ENCODE measurements at places on chromosomes 5 and 9. TPM values are rescaled to one million over a fixed set of nuclear protein-coding genes. Genes with fewer than 3 reads are reported as not detected.

SLC4A9 gene
- total RNA-seq: not detected

GOLPH3 gene
- total RNA-seq: 72.5 TPM

PTGES gene
- not detected for total RNA-seq

PCDHB10 gene
- total RNA-seq: not detected

GFI1B gene
- total RNA-seq: not detected

DMRT3 gene
- total RNA-seq: not detected

DNA sequence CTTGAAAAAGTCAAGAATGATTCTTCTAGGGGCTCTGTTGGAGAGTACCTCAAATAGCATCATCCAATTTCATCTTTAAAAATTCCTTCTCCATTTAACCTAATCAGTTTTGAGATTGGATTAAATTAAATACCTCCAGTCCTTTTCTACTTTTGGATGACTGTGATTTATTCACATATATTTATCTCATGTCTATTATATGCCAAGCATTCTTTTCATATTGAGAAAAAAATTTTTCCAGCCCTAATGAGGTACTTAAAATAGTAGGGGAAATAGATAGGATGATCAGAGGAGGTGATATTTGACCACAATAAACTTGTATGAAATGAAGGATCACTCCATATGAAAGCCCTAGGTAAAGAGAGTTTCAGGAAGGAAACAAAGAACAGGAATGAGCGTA lies 250.1 kb downstream of the MAT2B start:
- no peak for DNase-seq

DNA sequence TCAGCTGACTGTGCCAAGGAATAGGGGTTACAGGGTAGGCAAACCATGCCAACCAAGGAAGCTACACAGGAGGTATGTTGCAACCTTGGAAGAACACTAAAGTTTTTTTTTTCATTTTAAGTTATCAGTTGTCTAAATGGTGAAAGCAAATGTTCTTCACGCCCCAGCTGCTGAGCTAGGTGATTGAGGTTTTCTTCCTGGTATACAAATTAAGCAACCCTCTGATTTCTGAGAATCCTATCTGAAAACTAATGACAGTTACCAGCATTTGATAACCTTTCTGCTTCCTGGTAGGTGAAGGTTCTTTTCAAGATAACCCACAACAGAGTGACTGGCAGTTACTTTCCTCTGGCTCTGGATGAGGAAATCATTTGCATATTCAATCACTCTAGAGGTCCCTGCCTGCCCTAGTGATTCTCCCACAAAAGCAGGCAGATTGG lies 194.9 kb downstream of the ATP10B start:
- DNase-seq: no peak

DNA sequence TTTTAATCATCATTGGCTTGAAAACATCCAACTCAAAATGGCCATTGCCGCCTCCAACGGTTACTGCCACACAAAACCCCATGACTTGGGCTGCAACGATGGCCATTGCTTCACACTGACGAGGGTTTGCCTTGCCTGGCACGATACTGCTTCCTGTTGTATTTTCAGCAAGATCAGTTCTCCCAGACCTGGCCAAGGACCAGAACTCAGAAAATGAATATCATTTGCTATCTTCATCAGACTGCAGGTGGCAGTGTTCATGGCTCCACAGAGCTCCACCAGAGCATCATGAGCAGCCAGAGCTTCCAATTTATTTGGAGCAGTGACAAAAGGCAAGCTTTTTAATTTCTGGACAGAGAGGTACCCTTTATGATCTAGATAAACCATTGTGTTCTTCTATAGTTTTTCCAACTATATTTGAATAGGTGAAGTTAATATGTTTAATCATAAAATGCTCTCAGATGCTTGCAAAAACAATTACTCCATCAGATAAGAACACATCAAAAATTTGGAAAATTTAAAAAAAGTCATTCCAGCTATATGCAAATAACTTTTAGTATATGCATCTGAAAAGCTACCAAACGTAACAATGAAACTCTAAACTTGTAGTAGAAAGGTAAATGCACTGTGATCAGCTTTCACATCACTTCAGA lies 10.4 kb downstream of the AMACR start:
- no peak for DNase-seq

DNA sequence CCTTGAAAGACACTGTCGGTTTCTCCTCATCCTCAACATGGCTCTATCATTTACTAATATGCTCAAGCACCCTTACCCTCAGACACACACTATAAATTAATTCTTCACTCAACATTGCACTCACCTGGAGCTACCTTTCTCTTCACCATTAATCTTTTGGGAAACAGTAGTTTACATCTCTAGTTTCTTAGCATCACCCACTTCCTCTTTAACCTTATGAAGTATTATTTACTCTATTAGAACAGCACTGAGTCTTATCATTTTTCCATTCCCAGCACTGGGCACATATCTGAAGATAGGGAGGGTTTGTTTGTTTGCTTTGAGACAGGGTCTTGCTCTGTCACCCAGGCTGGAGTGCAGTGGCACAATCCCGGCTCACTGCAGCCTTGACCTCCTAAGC lies 213.5 kb downstream of the SMARCA2 start:
- no peak for DNase-seq

DNA sequence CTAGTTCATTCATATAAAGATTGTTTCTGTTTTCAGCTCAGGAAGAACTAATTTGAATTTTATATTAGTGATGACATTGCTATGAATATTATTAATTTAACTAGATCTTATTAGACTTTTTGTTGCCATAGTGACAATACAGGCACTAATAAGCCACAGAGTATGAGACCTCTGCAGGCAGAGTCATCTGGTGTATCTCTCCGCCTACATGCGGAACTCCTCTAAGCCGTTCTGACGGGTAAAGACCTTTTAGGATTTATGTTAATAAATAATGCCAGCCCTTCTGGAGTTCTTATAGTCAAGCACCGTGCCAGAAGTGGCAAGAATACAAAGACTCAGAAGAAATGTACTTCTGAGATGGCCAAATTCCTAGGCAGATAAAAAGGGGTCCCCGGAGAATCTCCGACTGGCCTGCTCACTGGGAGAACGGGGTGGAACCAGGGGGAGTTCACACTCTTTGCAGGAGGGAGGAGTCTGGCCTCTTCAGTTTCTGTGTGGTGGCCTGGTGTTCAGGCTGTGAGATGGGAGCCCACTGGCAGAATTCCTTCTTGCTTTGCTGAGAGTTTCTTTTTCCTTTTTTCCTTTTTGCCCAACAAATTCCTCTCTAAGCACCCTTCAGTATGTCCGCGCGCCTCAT lies 85.1 kb upstream of the IL12B start:
- no peak for DNase-seq

- no peak for DNase-seq
Measured at GRCh38 chr9:90940280-90940679, 138.7 kb downstream of the SYK start.

DNA sequence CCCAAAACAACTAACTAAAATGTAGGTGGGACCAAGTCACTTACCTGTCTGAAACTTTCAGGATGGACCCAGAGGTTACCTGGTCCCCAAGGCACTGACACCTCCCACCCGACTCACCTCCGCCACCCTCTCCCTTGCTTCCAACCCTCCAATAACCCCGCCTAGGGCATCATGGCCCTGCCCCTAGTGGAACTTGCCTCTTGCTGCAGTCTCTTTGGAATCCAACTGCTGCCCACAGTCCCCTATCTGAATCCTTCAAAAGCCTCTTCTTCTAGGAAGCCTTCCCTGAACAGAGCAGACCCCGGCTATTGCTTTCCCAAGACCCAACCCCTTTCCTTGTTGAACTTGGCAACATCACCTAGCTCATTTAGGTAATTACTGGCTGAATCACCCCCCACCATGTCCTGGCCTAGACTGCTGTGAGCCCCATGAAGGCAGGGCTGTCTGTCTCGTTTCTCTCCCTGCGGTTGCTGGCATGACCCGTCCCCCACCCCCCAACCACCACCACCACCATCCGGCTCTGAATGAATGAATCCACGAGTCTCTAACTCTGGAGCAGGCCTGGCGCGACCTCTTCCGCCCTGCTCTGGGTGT lies 9.4 kb downstream of the CRB2 start:
- DNase-seq: no peak

DNA sequence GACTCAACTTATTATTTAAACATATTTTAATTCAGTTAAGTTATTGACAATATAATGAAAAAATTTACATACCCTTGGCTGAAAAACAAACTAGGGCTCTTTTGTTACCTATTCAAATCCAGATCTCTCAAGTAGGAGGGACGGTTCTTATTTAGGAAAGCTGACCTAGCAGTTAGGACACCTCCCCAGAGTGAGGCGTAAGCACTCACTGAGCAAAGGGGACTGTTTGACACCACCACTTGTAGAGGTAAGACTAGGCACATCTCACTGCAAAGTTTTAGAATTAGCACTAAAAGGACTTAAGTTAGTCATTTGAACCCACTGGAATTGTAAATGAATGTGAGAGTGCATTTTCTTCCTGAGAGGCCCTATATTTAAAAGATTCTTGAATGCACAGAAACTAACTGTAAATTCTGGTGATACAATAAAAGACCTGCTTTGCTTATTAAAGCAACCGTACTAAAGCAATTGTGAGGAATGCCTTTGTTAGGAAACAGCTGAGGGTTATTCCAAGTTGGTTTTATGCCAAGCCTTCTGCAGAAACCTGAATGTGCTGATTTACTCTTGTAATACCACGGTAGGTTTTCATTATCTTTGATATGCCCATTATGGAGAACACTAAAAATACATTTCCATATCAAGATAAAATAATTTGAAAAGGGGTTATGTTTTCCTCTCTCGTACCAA lies 16.2 kb downstream of the HACD4 start:
- DNase-seq: no peak

DNA sequence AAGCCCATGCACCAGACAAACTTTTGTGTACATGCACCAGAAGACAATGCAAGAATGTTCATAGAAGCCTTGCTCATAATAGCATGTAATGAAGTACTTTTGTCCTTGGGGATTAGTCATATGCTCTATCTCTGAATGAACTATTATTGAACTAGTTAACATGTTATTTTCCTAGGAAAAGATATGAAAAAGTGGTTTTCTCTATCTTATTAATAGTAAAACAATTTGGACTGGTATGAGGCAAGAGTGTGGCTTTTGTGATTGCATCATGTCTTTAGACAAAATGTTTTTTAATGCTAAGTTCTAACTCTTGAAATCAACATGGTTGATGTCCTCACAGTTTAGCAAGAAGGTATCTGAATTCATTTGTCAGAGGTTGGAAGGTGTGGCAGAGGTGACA lies 55.7 kb upstream of the SPDL1 start:
- no peak for DNase-seq

DNA sequence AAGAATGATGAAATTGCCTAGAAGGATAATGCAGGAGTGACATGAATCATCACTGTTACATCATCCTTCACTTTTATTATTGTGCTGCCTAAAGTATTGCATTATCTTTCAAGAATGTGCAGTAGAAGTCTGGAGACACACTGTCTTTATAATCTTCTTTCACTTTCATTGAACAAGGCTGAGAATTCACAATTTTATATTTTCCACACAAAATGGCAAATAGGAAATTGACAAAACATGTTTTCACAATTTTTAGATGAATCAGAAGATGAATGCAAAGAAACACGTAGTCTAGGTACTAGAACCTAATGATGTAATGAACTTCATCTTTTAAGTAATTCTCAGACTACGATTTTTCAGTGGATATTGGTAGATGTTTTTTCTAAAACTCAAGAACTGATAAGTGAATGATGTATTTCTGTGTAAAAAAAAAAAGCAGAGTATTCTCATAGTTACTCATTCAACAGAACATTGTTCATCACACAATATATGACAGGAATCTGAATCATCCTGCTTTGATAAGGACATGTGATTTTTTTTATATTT lies 131.5 kb upstream of the GRHPR start:
- DNase-seq: no peak

DNA sequence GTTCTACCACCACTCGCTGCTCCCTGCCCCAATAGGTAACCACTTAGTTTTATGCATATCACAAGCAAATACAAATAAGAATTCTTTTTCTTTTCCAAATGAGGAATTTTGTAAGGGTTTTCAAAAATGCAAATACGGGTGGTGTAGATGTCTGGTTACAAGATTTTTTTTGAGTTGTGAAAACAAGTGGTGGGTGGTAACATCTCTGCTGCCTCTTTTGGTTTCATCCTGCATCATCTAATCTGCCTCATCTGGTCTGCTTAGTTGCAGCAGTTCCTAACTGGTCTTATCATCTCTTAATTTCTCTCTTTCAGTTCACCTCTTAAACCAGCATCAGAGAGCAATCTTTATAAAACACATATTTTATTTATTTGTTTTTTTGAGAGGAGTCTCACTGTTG lies 5.3 kb downstream of the NFX1 start:
- no peak for DNase-seq

DNA sequence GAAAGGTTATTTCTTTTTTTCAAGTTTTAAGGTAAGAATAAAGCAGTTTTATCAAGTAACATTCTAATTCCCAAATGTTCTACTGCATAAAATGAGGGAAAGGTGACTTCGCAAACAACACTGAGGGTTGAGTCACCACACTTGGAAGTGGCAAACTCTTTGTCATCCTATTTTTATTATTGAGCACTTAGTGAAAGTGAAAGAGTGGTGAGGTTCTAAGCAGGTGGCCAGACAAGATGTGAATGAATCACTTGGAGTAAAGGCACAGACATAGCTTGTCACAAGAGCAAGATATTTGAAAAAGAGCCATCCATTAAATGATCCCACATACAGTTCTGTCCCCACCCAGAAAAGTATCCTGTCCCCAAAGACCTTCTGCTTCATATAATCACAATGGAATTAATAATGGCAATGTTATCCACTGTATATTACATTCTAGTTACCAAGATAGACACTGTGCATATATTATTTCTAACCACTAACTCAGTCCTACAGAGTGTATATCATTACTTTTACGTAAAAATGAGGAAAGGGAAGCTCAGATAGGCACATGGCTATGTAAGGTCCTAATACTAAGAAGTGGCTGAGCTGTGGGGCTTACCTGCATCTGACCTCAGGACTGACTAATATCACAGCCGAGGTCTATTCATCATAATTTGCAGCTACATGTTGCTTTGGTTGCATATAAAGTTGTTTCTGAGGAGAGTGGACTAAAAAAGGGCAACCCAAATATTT lies 730.4 kb upstream of the MEF2C start:
- DNase-seq: no peak

DNA sequence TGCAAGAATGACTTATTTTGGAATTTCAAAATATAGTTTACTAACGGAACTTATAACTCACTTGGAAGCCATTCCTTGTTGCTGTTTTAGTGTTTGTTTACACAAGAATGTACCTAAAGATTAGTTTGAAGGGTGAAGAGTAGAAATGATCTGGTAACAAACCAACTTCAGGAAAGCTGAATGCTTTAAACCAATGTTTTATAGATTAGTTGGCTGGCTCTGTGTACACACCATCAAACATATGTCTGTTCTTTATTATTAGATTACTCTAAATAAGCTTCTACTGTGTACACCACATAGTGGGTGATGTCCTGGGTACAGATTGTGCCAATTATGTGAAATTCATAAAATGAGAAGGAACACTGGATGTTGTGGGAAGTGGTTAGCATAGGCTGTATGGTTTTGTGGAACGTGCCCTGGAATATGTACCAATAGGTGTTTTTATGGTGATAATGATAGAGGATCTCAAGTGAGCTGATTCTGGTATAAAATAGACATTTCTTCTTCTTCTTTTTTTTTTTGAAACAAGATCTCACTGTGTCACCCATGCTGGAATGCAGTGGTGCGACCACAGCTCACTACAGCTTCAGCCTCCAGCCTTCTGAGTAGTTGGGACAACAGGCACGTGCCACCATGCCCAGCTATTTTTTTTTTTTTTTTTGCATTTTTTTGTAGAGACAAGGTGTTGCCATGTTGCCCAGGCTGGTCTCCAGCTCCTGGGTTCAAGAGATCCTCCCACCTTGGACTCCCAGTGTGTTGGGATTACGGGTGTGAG lies 109.3 kb upstream of the DHFR start:
- DNase-seq: no peak

- DNase-seq: no peak
Measured at GRCh38 chr9:87034841-87035240, 87.5 kb upstream of the GAS1 start.
